ENCODE measurements at places on chromosomes 13 and 19.
A peak's percentile ranks its signal among the peaks of the same experiment; 100 is the strongest.

DNA sequence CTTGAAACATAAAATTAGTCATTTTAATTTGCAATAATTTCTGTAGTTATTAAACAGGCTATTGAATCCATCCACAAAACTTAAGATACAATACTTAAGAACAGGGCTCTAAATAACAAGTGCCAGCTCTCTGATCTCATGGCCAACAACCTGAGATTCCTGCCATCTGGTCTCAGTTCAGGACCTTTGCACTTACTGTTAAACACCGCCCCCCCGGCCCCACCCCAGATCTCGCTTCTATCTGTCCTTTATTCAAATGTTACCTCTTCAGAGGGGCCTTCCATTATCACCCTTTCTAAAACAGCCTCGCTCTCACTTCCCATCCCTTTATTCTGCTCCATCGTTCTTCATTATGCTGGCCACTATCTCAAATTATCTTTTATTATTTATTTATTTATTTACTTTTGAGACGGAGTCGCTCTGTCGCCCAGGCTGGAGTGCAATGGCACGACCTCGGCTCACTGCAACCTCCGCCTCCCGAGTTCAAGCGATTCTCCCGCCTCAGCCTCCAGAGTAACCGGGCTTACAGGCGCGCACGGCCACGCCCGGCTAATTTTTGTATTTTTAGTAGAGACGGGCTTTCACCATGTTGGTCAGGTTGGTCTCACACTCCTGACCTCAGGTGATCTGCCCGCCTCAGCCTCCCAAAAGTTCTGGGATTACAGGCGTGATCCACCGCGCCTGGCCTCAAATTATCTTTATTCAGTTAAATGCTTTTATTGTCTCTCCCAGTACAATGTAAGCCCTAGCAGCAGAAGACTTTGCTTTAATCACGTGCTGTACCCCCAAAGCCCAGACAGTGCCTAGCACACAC, 838 bp upstream of the SNRNP70 start:
- DNase-seq = no peak

- DNase-seq = no peak
Measured at GRCh38 chr13:41641961-41642360, 184.6 kb downstream of the RGCC start.

- no peak for DNase-seq
Measured at GRCh38 chr13:58933475-58933874, 1230.3 kb downstream of the DIAPH3 start.

- DNase-seq = no peak
Measured at GRCh38 chr19:29001597-29002245, 211.2 kb downstream of the UQCRFS1 start.

DNA sequence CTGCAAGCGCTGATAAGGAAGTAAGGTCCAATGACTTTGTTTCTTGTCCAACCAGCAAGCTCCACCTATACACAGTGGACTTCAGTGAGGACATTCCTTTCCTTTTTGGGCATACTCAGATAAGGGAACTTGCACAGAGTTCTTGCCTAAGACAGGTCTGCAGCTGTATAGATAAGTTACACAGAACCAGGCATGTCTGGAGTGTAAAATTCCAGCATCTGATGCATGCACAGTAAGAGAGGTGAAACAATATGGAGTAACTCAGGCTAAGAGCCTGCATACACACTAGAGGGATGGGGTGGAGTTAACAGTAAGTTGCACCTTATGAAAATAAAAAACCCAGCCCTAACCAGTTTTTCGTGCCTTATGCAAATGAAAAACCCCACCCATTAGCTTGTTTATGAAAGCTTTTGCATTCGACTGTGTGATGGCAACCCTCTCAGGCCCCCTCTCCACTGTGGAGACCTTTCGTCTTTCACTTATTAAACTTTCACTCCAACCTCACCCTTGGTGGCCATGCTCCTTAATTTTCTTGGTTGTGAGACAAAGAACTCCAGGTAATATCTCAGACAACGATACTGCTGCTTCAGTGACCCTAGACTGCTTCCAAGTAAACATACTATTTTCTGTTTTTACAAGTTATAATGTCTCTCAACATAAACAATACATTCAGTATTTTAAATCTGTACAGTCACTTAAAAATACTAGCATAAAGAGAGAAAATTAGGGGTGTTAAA, 2859.0 kb upstream of the PCDH20 start:
- no peak for DNase-seq

- DNase-seq = no peak
Measured at GRCh38 chr19:30430206-30430734, 58.1 kb downstream of the ZNF536 start.

DNA sequence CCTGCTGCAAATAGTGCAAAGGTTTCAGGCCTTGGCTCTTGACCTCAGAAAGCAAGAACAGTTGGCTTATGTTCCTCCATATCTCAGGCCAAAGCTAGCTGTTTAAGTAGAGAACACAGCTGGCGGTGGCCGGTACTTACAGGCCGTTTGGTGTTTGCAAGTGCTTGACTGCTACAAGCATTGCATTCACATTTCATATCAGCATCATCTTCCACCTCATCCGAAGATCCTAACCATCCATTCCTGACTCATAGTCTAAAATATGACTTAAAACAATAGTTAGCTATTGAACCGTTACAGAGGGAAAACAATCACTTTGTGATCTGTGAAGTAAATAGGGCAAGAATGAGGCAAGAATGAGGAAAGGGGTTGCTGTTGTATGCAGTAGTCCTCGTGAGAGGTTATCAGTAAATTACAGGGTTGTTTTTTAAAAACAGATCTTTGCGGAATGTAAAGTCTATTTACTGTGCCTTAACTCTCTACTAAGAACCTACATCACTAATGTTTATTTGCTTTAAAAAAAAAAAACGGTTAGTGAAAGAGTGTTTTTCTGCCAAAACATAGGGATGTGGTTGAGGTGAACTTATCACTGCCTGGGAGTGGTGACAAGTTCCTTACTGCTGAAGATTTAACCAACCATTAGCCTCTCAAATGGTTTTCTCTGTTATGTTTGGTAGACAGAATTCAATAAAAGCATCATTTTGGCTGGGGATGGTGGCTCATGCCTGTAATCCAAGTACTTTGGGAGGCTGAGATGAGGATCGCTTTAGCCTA, 21.6 kb upstream of the WDR88 start:
- no peak for DNase-seq

DNA sequence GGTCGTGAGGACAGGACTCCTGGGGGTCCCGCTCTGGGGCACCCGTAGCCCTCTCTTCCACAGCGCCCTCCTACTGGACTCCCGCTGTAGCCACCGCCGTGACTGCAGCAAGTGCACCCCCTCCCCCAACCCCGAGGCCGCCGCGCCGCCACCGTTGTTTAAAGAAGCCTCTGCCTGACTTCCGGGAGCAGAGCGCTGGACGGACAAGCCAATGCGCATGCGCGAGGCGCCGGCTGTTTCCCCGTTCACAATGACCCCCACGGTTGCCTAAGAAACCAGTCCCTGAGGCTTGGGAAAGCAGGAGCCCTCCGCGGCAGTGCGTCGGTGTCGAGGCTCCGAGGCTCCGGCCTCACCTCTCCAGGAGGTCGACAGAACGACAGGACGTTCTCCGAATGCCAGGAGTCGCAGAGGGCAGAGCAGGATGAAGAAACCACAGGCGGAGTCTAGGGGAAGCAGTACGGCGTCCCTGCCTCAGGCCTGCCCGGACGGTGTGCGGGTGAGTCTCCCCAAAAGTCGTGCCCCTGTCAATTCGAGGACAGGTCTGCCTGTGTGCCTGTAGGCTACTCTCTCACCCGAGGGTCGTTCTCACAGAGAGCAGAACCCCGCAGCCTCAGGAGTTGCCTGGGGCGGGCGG, 70.5 kb upstream of the ZNF420 start:
- DNase-seq = peak; percentile 30

DNA sequence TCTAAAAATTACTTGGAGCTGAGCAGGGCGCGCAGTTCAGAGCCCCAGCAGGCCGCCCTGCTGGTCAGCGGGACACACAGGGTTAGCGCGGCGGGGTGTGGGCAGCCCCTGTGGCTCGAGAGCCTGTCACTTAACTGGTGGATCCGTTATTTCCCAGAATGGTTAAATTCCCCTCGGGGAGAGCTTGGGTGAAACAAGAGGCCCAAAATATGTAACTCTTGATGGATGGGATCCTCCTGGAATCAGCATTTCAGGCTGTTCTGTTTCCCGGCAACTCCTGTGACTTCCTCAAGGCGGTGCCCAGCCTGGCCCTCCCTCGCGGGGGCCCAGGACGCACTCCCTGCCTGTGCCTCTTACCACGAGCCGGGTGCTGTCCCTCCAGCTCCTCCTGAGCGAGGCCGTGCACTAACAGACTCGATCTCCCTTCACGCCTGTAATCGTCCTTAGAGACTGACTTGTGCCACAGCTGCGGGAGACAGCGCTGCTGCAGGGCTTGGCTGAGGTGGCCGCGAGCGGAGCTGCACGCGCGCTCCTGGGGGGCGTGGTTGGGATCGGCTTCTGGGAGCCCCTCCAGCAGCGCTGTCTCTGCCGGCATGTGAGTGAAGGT, 9.7 kb downstream of the PTBP1 start:
- no peak for DNase-seq

Data from activated naive CD4-positive, alpha-beta T cell treated with anti-CD3 and anti-CD28 coated beads, Interleukin-2, amount 10 ng/mL, durations not matched to agents 7 days and 5 days (primary cell).